ENCODE measurements at places on chromosomes 16 and 17.

GRCh38 chr17:29089601-29090044, 46.7 kb downstream of the PIPOX start:
- DNase-seq: no peak

DNA sequence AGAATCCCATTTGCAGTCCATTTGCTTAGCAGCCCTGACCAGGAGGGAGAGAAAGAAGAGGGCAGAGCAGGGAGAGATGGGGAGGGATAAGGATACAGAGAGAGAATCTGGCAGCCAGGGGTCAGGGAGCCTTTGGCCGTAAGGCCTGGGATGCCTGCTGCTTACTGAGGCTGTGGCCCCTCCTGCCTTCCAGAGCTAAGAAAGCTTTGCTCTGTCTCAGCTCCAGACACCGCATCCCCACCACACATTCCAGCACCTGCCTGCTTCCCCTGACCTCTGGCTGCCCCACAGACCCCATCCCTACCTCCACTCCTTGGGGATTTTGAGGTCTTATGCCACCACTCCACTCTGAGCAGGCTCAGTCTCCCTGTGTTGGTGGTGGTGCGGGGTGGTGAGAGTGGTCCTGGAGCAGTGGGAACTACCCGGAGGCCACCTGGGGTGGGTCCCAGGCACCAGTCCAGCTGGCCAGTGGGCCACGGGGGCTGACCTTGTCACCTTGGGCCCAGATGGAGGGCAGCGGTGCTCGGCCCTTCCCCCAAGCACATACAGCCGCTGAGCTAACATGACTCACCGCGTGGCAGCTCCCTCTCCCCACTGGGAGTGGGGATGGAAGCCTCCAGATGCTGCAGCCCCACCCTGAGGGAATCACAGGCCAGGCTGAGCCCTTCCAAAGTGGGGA, 58.3 kb downstream of the RAI1 start:
- DNase-seq: no peak

DNA sequence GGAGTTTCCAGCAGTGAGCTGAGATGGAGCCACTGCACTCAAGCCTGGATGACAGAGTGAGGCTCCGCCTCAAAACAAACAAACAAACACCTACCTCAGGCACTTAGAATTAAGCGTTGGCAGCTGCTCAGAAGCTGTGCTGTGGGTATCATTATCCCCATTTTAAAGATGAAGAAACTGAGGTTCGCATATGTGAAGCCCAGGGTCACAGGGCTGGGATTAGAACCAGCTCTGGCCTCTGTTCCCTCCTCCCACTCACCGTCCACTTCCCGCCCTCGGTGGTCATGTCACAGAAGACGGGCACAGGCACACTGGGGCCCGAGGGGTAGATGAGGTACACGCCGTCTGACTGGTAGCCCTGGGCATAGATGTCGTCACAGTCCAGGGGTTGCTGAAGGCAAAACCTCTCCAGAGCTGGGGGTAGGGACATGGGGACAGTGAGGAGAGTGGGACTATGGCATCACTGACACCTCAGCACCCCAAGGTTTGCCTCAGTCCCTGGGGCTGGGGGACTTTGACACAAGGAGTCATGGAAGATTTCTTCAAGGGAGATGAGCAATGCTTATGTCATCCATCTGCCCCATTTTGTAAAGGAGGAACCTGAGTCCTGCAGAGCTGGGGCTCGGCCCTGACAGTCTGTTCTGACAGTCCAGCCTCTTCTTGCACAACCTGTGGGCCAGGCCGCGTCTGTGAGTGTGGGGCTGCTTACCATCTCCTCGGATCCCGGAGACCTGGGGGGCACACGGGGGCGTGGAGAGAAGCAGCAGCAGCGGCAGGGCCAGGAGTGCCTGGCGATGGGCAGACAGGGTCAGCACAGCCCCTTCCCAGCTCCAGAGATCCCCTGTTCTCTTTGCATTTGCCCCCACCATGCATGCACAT, 700 bp downstream of the MFAP4 start:
- DNase-seq: no peak

GRCh38 chr17:57970710-57971109, 15.5 kb upstream of the CUEDC1 start:
- DNase-seq: no peak

- DNase-seq: no peak
These were observed 5.9 kb downstream of the ZNF207 start for GRCh38 chr17:32355649-32356377.

DNA sequence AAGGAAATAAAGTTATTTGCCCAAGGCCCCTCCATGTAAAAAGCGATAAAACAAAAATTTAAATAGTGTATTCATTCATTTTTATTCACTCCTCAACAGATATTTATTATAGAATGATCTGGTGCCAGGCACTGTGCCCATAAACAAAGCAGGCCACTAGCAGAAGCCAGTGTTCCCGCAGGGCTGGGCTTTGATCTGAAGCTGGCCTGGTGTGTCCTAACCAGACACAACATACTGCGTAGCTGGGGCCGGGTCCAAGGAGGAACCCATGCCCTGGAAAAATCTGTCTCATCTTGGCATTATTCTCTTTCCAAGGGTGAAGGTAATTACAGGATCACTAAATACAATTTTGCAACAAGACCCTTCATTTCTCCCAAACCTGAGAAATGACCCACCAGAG, 537.4 kb upstream of the CDH5 start:
- DNase-seq: no peak

- no peak for DNase-seq
These were observed 26.9 kb downstream of the GPRC5B start for GRCh38 chr16:19857593-19858339.

Data from stimulated activated CD8-positive, alpha-beta memory T cell treated with anti-CD3 and anti-CD28 coated beads, Interleukin-4, amount 100 ng/mL, for 4 hours (primary cell).